ENCODE measurements at places on chromosomes 4 and X. TPM values are rescaled to one million over a fixed set of nuclear protein-coding genes. Genes with fewer than 3 reads are reported as not detected.

The CACNA1F gene
- not detected for total RNA-seq

GRCh38 chrX:139126493-139126892 lies 404.0 kb upstream of the F9 start:
- DNase-seq = no peak

DNA sequence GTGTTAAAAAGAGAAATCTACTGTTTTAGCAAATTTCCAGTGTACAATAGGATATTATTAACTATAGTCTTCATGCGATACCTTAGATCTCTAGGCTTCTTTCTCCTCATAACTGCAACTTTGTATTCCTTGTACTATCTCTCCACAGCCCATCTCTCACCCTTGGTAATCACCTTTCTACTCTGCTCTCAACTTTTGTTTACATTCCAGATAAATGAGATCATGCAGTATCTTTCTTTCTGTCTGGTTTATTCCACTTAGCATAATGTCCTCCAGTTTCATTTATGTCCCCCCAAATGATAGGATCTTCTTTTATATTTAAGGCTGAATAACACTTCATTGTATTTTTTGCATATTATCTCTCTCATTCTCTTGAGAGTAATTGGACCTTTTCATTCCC lies 165.5 kb downstream of the HS3ST1 start:
- DNase-seq = no peak

GRCh38 chrX:720825-721224 lies 90.2 kb downstream of the SHOX start:
- DNase-seq = no peak

- no peak for DNase-seq
Measured at GRCh38 chr4:19689511-19689910, 562.2 kb upstream of the SLIT2 start.

DNA sequence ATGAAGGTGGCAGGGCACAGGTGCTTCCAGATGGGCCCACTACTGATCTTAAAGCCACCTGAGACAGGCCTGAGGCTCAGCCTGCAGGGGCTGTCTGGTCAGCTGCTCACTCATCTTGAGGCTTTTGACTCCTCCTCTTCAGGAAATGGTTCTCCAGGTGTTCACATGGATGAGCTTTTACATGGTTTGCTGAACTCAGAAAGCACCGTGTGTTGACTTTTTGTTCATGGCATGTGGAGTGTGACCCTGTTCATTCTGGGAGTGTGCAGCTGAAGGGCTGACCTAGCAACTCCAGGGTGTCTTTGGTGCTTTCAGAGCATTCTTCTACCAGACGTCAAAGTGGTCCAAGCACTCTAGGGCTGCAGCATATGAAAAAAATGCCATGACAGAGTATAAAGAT lies 111.1 kb downstream of the CCNG2 start:
- no peak for DNase-seq

- no peak for DNase-seq
Measured at GRCh38 chr4:78666830-78667258, 109.3 kb upstream of the BMP2K start.
